ENCODE measurements at places on chromosomes 4 and X.

- peak; percentile 80 for DNase-seq
These were observed 5.4 kb downstream of the HTRA3 start for GRCh38 chr4:8274765-8275547.

- no peak for DNase-seq
These were observed 29.9 kb downstream of the DKK2 start for GRCh38 chr4:107006218-107006617.

GRCh38 chr4:150289198-150289597 is 211.0 kb downstream of the DCLK2 start:
- no peak for DNase-seq

DNA sequence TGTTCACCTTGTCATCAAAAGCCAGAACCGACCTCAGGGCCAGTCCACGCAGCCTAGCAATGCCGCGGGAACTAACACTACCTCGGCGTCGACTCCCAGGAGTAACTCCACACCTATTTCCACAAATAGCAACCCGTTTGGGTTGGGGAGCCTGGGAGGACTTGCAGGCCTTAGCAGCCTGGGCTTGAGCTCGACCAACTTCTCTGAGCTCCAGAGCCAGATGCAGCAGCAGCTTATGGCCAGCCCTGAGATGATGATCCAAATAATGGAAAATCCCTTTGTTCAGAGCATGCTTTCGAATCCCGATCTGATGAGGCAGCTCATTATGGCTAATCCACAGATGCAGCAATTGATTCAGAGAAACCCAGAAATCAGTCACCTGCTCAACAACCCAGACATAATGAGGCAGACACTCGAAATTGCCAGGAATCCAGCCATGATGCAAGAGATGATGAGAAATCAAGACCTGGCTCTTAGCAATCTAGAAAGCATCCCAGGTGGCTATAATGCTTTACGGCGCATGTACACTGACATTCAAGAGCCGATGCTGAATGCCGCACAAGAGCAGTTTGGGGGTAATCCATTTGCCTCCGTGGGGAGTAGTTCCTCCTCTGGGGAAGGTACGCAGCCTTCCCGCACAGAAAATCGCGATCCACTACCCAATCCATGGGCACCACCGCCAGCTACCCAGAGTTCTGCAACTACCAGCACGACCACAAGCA is 898 bp downstream of the UBQLN2 start:
- DNase-seq: peak; percentile 55

DNA sequence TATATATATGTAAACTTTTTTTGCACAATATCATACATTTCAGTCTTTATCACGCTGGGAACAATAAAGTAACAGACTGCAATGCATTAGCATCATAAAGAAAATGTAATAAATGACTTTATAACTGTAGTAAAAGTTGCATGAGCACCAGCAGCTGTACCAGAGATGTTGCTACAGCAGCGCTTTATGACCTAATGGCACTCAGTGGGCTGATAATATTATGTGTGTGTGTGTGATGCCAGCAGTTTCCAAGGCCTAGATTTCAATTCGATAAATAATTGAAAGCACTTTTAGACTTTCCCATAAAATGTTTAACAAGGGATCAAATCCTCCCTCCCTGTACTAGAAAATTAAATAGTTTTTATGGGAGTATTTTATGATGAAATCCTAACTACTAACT is 367.6 kb upstream of the AGA start:
- no peak for DNase-seq

- no peak for DNase-seq
These were observed 184.9 kb upstream of the WDFY3 start for GRCh38 chr4:85151371-85151770.

- no peak for DNase-seq
These were observed 1.8 kb downstream of the TBC1D25 start for GRCh38 chrX:48541140-48541814.

GRCh38 chr4:158941895-158942294 is 161.0 kb upstream of the RAPGEF2 start:
- no peak for DNase-seq
